Stimulated activated CD4-positive, alpha-beta T cell treated with anti-CD3 and anti-CD28 coated beads, Interleukin-15, amount 100 ng/mL, for 1 hour (primary cell): ENCODE measurements at places on chromosomes 13 and 19.

- DNase-seq = no peak
Observed at GRCh38 chr19:10936661-10937084, 8.1 kb downstream of the TIMM29 start.

- DNase-seq = no peak
Observed at GRCh38 chr19:49692147-49692506, 1.2 kb downstream of the CPT1C start.

- DNase-seq = no peak
Observed at GRCh38 chr13:95480791-95481780, 71.4 kb upstream of the CLDN10 start.

DNA sequence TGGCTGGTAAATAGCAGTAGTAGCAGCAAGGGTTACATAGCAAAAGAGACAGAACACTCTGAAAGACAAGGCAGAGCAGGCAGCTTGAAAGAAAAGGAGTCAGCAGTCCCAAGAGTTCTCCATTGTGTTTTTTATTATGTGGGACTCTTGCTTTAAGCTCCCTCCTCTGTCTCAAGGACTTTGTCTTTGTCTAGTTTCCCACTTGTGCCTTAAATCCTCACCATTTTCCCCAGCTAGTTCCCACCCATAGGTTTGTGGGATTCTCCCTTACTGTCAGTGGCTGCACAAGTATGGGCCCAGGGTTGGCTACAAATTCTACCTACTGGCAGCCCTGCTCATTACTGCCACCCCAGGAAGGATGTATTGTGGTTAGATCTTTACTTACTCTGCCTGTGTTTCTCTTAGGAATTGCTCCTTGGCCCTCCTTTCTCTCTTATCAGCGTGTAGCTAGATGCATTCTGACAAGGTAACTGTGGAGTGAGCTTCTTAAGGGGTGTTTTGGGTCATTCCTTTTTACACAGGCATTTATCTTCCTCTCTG lies 413.4 kb upstream of the PCDH9 start:
- no peak for DNase-seq

- no peak for DNase-seq
Observed at GRCh38 chr13:58190577-58190976, 559.0 kb downstream of the PCDH17 start.

GRCh38 chr19:18710996-18711751 lies 27.7 kb downstream of the CRTC1 start:
- DNase-seq = no peak

DNA sequence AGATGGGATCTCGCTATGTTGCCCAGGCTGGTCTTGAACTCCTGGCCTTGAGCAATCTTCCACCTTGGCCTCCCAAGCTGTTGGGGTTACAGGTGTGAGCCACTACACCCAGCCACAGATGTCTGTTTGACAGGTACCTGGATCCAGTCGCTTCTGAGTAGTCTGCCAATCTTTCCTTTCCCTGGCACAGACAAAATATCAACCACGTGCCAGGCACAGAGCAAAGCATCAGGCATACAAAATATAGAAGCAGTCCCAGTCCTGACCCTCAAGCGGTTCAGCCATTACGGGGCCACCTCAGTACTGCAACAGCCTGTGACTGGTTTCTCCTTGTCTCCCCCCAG lies 3.8 kb downstream of the ELAVL1 start:
- no peak for DNase-seq

DNA sequence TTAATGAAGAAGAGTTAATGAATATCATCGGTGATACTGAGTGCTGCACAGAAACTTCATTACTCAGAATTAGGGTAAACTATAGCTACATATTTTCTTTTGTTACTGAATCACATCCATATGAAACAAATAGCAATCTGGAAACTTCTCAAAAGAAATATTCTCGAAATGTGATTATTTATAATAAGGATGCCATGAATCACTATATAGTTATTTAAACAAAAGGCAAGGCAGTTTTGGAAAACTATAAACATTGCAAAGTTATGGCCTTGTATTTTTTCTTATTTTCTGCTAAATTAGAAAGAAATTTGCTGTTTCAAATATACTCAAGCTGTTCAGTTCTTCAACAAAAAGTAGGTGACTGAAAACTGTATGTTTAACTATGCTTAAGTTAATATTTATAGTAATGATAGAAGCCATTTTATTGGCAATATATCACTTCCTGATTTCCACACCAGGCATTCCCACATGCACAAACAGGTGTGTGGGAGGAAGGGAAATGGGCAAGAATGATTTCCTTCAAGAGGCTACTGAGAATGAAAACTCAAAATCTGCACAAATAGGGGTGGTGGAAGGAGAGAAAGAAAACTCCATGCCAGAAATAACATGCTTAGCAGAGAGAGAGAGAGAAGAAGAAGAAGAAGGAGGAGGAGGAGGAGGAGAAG lies 74.5 kb upstream of the FRY start:
- no peak for DNase-seq

DNA sequence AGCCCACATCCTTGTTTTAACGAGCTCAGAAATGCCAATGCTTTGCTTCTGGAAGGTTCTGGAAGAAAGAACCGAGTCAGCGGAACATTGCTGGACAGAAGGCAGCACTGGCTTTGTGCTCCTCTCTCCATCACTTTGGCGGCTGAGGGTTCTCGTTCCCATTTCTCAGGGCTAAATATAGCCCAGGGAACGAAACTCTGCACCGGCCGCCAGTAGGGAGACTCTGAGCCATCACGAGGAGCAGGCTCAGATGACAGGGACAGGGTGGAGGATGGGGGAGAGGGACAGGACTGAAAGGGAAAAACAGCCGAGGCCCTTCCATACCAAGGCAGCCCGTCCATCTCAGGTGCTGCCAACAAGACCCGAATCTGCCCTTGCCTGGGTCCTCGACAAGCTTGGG lies 166.4 kb downstream of the CACNA1A start:
- DNase-seq = no peak

GRCh38 chr19:13985771-13986347 lies 20.3 kb downstream of the RFX1 start:
- DNase-seq = no peak

DNA sequence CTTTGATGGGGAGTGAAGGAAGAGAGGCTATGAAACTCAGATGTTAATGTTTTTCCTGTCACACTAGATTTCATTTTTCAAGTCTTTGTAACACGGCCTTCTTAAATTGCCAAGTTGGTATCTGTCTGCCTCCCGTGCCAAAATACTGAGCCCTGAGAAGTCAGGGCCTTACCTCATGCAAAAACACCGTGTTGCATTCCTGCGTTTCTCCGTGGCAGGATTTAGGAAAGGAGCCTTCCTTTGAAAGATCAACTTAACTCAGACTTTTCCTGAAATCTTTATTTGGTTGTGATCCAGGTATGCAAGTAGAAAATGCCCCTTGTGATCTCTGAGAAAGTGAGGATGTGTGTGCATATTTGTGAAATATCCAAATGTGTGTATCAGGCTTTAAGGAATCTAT lies 1291.0 kb upstream of the SLC10A2 start:
- DNase-seq = no peak

GRCh38 chr19:17834350-17835181 lies 13.2 kb downstream of the JAK3 start:
- no peak for DNase-seq

- no peak for DNase-seq
Observed at GRCh38 chr13:100040196-100040595, 48.7 kb upstream of the PCCA start.

DNA sequence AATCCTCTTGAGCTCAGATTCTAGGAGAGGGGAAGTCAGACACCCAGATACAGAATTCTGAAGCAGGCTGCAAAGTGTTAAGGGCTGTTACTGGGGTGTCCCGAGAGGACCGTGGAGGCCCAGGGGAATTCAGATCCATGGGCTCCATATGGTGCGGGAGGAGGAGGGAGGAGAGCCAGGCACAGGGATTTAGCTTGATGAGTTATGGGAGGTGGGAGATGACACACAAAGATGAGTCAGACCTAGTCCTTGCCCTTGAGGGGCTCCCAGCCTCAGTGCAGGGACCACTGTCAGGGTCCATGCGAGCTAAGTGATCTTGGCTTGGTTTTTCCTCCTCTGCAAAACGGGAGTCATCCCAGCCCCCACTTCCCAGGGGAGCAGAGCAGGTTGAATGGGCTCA lies 14.4 kb upstream of the GIPR start:
- no peak for DNase-seq

DNA sequence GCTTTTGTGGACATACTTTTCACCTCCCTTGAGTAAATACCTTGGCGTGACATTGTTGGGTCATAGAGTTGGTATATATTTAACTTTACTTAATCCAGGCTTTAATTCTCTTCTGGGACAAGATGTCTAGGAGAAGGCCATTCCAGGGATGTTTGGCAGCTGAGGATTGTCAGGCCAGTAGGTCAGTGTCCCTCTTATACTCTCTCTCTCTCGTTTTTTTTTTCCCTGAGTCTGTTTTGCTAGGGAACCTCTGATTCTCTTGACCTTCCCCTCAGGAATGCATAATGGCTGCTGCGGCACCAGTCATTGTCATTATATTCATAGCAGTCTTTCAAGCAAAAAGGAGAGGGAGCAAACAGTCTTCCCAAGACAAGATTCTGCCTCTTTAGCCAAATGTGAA lies 48.8 kb downstream of the BICRA start:
- no peak for DNase-seq

DNA sequence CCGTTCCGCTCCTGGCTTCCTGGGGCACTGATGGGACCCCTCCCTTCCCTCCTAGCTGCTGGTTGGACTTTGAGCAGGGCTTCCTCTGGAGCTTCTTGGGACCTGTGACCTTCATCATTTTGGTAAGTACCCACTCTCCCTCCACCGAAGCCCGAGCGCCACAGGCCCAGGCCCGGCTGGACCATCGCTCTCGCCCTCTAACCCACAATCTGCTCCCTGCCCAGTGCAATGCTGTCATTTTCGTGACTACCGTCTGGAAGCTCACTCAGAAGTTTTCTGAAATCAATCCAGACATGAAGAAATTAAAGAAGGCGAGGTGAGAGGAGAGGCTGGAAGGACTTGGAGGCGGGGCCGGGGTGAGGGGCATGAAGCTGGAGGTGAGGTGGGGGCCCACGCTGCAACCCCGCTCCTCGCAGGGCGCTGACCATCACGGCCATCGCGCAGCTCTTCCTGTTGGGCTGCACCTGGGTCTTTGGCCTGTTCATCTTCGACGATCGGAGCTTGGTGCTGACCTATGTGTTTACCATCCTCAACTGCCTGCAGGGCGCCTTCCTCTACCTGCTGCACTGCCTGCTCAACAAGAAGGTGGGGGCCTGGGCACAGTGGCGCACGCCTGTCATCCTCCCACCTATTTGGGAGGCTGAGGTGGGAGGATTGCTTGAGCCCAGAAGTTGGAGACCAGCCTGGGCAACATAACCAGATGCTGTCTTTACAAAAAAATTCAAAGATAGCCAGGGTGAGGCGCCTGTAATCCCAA lies 12.3 kb downstream of the DDX39A start:
- DNase-seq = no peak

DNA sequence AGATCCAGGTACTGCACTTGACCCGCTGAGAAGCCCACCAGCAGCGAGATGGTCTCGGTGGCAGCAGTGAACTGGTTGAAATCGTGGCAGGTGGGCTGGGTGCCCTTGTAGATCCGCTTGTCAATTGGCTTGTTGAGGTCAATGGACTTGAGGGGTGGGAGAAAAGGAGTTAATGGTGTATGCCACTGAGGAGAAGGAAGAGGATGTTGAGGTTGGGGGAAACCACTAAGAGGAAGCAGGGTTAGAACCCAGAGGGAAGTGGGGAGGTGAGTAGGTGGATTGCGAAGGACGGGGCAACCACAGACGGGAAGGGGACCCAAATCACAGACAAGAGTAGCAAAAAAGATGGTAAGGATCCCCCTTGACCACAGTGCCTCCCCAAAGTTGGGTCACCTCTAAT lies 1.7 kb downstream of the DMWD start:
- DNase-seq = no peak

GRCh38 chr13:47332149-47332548 lies 435.3 kb upstream of the HTR2A start:
- no peak for DNase-seq

DNA sequence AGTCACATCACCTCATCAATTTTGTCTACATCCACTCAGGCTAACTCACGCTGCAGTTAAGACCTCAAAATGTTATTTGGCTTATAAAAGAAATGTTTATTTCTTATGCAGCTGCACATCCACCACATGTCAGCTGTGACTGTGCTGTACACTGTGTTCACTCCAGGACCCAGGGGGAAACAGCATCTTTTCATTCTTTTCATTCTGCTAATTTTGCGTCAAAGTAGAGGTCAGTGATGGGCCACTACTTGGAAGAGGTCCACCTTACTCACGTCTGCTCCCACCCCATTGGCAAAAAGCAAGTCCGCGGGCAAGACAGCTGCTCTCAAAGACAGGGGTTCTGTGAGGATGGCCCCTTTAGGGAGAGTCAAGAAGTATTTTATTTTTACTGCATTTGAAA lies 4.5 kb upstream of the DCT start:
- DNase-seq = no peak

- DNase-seq = no peak
Observed at GRCh38 chr13:20547479-20547908, 19.5 kb upstream of the IFT88 start.

DNA sequence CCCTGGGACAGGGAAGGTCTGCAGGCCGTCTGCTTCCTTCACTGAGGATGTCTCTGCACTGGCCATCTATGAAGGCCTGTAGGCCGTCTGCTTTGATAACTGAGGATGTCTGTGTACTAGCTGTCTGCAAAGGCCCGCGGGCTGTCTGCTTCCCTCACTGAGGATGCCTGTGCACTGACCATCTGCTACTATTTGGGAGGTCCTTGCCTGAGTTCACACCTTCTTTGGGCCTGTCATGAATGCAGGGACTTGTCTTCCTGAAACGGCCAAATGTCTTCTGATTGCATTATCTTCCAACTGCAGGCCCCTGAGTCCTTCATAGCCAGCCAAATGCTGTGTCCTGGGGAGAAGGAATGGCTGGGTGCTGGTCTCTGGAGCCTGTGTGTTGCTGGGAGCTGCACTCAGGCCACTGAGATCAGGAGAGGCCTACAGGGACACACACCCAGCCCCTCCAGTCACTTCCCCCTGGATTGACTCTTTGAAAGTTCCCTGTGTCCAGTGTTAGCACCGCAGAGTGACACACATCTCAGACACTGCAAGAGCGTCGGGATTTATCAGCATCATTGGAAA lies 72.9 kb downstream of the TEX29 start:
- no peak for DNase-seq

DNA sequence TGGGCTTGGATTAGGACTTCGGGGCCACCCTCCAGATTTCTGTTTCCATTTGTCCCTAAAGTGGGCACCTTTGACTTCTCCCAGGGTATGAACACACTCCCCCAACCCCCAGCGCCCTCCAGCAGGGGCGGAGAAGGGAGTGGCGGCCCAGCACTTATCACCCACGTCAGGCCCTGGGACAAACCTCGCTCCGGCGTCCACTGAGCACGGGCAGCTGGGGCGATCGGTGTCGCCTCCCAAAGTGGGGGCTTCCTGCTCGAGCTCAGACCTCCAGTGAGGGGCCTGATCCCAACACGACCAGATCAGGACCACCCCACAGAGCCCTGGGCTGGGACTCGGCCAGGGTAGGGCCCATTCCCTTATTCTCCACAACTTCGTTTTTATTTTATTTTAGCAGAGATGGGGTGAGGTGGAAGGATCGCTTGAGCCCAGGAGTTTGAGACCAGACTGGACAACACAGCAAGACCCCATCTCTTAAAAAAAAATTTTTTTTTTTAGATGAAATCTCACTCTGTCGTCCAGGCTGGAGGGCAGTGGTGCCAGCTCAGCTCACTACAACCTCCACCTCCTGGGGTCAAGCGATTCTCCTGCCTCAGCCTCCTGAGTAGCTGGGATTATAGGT lies 3.7 kb upstream of the TCF3 start:
- DNase-seq = no peak

GRCh38 chr13:75938811-75939560 lies 302.9 kb downstream of the LMO7 start:
- DNase-seq = no peak
